ENCODE measurements at places on chromosomes 11 and 22. TPM values are rescaled to one million over a fixed set of nuclear protein-coding genes. Genes with fewer than 3 reads are reported as not detected.

- no peak for DNase-seq
Observed at GRCh38 chr22:45966320-45966894, 10.6 kb downstream of the WNT7B start.

DNA sequence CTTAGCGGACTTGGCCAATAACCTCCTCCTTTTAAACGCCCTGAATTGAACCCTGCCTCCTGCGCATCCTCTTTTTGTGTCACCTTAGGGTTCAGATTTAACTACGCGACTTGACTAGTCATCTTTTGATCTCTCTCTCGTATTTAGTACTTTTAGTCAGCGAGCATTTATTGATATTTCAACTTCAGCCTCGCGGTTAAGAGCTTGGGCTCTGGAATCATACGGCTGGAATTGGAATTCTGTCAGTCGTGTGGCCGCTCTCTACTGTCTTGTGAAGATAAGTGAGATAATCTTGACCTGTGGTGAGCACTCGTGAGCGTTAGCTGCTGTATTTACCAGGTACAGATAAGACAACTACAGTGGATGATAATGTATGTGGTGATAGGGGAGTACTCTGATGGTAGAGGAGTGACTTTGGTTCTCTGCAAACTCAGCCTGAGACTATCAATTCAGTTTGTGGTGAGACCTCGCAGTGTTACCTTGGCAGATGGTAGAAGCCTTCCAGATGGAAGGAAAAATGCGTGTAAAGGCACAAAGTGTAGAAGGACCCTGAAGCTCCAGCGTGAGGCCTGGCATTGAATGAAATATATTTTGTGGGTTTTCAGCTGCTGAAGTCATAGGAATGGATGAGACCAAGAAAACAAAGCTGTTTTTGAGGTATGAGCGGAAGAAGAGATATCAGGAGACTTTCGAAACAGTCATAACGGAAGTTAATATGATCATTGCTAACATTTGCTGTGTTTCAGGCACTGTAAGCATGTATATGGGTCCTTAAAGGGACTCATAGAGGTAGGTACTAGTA lies 682 bp downstream of the ATM start:
- peak; percentile 7 for DNase-seq

GRCh38 chr11:131712897-131713296 lies 342.5 kb downstream of the NTM start:
- no peak for DNase-seq

DNA sequence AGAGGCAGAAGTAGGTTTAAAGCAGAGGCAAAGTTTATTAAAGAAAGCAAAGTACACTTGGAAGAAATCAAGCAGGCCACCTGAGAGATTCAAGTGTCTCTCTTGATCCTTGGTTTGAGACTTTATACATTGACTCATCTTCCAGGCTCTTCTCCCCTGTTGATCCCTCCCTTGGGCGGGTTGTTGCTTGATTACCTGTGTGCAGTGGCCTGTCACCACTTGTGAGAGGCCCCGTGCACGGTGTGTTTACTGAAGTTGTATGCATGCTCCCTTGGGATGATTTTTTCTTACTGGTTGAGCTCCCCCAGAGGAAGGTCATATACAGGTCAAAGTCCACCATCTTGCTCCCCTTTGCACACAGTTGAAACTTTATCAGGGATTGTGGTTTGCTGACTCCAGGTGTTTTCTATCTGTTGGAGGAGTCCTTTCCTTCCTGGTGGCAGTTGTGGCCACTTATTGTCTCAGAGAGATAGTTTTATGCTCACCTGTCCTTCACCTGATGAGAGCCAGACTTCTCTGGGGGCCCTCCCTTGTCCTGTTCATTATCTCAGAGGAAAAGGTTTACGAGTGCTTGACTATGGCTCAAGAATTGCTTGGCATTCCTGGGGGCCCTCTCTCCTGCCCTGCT lies 16.3 kb upstream of the RBMXL2 start:
- DNase-seq: no peak

DNA sequence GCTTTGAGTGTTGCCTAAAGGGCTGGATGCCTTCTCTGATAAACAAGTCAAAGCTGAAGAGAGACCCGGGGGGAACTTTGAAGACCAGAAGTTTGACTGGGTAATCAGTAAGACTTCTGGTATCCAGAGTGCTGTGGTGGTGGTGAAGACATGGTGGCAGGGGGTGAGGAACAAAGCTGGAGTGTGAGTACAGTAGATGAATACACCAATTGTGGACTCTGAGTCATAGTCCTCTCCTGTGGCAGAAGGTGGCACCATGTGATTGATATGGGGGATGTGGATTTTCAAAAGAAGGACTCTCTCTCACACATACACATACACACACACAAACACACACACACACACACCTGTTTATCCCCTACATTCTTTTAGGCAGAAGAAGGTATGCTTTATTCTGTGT lies 12.3 kb downstream of the MS4A6A start:
- peak; percentile 36 for DNase-seq

DNA sequence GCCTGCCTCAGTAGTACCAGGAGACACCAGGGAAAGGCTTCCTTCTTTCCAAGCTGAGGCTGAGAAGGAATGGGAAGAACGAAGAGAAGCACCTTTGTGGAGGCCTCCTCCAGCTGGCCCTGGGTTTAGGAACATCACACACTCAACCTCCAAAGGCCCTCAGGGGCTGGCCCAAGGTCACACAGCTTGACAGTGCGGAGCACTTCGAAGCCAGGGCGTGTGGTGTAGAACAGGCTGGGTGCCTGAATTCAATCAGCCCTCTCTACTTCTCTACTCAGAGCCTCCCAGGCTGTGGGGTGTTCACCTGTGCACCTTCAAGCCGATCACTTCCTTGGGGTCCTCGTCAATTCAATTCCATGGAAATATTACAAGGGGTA lies 727 bp upstream of the CSDC2 start:
- DNase-seq: no peak

DNA sequence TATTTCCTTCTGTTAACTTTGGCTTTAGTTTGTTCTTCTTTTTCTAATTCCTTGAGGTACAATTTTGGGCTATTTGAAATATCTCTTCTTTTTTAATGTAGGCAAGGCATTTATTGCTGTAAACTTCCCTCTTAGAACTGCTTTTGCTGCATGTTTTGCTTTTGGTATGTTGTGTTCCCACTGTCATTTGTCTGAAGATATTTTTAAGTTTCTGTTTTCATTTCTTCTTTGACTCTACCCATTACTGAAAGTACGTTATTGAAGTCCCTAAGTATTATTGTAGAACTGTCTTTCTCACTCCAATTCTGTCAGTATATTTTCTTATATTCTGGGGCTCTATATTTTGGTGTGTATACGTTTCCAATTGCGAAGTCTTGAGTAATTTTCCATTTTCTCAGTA lies 77.9 kb downstream of the KCNQ1OT1 start:
- no peak for DNase-seq

DNA sequence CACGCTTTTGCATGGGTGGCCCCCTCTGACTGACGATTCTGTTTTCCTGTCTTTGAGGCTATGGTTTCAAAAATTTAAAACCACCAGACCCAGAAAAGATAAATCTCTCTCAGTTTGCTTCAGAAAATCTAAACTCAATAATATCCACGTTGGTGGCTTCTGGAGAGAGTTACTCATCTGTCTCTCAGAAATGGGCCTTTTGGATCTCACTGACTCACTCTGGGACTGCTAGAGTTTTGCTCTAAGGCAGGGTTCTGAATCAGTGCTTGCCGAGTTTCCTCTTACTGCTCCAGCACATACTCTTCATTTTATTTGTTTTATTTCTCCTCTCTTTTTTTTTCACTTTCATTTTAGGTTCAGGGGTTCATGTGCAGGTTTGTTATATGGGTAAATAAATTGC lies 305.7 kb downstream of the BLID start:
- peak; percentile 39 for DNase-seq

GRCh38 chr11:27965559-27965958 lies 142.4 kb downstream of the KIF18A start:
- no peak for DNase-seq

DNA sequence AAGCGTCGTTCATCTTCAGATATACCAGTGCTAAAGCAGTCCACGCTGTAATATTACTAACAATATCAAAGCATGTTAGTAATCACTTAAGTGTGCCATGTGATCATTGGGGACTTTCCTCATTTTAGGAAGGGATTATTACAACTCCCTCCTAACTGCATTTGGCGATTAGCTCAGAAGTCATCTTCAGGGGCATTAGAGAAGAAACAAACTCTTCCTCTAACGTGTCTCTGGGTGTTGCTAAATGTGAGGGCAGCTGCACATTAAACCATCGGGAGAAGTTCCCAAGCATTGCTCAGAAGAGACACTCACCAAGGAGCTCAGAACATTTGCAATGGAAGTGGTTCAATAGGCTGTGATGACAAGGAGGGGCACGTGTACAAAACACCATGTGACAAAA lies 17.2 kb downstream of the TESMIN start:
- DNase-seq: no peak

DNA sequence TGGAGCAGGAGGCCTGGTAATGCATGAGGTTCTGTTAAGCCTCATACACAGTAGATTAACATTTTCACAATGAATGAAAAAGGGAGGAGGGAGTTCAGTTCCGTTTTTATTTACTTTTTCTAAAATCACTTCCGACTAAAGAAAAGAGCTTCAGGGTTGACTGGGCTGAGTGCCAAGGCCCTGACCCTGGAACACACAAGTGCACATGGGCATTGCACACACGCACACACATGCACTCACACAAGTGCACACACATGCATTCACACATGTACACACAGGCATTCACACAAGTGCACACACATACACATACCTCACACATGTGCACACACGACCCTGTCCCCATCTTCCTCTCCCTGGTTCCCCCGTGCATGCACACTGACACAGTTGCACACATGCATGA lies 303.3 kb downstream of the BRD1 start:
- no peak for DNase-seq

DNA sequence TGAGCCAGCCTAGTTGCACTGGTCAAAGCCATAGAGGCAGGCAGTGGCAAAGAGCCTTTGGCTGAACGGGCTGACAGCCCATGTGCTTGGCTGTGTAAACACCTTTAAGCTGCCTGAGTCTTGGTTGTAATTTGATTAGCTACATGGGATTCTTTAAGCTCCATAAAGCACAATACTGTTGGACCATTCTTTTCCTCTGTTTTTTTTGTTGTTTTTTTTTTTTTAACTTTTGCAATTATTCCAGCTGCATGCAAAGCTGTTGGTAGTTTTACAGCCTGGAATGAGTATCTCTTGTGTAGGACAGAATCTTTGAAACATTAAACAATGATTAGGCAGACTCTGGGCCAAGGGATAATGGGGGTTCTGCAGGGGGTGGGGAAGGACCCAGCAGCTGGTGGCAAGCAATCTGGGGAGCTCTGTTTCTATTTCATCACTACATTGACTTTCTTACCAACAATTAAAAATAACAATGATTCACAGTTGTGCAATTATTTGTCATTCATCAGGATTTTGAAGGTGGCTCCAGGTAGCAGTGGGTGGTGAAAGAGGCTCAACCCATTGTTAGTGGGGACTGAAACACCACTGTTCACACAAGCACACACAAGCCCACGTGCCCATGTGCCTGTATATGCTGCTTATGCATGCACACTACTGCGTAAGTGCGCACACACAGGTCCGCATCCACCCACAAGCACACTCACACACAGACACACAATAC lies 69.5 kb upstream of the CSNK2A3 start:
- DNase-seq: peak; percentile 73

DNA sequence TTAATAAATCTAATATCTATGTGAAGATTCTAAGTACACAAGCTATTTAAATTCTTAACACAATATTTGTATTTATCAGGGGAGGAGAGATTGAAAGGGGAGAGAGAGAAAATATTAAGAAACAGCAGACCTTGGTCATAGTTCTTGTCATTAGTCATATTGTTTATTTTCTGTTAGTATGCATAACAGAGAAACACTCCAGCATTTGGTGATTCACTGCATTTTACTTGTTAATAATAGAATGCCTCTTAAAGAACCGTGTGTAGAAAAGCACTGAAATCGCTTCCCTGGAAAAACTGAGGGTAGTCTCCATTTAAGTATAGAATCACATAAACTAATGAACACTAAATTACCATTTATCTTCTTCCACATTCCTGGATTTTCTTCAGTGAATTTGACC lies 122.7 kb upstream of the TRPC6 start:
- peak; percentile 57 for DNase-seq

GRCh38 chr22:21779444-21779843 lies 43.9 kb upstream of the YPEL1 start:
- no peak for DNase-seq

GRCh38 chr22:42937164-42937843 lies 77.6 kb downstream of the PACSIN2 start:
- DNase-seq: peak; percentile 88

DNA sequence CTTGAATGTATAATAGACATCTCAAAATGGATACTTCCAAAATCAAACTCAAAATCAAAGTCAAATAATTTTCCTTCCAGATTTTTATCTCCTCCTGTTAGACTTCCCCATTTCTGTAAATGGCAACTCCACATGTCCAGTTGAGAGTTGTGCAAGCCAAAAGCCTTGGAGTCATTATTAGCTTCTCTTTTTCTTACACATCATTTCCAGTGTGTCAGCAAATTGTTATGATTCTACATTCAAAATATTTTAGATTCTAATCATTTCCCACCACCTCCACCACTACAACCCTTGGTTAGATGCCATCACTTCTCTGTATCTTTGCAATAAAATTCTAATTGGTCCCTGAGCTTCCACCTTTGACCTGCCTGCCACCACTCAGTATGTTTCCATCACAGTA lies 155.7 kb downstream of the CNTN5 start:
- DNase-seq: no peak

GRCh38 chr11:33724644-33725035 lies 11.6 kb downstream of the CD59 start:
- DNase-seq: no peak

- DNase-seq: peak; percentile 42
Observed at GRCh38 chr22:38222797-38223119, 21.0 kb downstream of the MAFF start.

DNA sequence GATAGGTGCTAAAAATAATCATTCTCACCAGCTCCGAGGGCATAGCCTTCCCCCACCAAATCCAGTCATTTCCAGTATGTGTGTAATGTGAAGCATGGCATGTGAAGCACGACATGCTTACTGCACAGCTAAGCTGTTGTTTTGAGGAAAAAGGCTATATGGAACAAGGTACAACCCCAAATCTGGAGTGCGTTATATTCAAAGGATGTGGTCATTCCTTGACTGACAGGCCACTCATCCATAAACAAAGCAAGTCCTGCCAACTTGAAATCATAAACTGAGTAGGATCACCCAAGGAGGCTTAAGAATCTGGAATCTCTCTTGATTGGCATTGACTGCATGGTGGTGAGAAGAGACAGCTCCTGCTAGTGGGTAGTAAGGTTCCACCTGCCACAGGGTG lies 3.7 kb downstream of the MAP6 start:
- DNase-seq: no peak

GRCh38 chr11:40281052-40281580 lies 1178.3 kb downstream of the LRRC4C start:
- no peak for DNase-seq

DNA sequence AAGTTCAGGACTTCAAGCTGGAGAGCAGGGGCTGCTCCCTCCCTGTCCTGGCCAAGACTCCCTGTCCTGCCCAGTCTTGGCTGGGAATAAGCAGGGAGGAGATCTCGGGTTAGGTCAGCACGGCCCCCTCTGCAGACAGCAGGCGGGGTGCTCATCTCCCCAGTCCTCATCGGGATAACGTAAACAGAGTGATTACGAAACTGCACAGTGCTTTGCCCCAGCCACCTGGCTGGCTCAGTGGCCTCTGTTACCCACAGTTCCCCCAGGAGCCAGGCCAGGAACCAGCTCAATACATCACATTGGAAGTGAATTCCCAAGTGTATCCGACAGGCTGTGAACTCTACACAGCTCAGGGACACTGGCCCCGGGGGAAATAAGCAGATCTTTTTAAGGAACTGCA lies 42.7 kb upstream of the KCNJ11 start:
- no peak for DNase-seq

Gene DDI1
- not detected for total RNA-seq

Gene SPDYC
- total RNA-seq: not detected

Gene RAG1
- 1.0 TPM for total RNA-seq

Gene ATXN10
- 131 TPM for total RNA-seq

Gene SUSD2
- 1.0 TPM for total RNA-seq

Gene CARD18
- 1.4 TPM for total RNA-seq

Measured in mammary epithelial cell (primary cell).